ENCODE measurements at places on chromosomes 16 and 17. TPM values are rescaled to one million over a fixed set of nuclear protein-coding genes. Genes with fewer than 3 reads are reported as not detected.

- DNase-seq, result no peak
Observed at GRCh38 chr17:79285973-79286372, 211.3 kb downstream of the ENGASE start.

DNA sequence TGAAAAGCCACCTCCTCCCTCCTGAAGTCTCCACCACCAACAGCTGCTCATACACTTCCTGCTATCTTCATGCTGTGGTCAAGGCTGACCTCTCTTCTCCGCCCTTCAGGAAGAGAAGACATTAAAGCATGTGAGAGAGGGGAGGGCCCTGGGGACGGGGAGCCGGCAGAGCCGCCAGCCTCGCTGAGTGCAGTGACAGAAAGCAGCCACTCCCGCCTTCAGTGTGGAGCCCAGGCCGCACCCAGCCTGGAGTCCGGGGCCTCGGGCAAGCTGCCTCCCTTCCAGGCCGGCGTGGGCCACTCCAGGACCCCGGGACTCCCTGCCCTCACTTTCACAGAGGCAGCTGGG lies 94.7 kb upstream of the TNRC6C start:
- DNase-seq, result peak; percentile 36

GRCh38 chr17:39069114-39069756 lies 82.2 kb downstream of the PLXDC1 start:
- no peak for DNase-seq

DNA sequence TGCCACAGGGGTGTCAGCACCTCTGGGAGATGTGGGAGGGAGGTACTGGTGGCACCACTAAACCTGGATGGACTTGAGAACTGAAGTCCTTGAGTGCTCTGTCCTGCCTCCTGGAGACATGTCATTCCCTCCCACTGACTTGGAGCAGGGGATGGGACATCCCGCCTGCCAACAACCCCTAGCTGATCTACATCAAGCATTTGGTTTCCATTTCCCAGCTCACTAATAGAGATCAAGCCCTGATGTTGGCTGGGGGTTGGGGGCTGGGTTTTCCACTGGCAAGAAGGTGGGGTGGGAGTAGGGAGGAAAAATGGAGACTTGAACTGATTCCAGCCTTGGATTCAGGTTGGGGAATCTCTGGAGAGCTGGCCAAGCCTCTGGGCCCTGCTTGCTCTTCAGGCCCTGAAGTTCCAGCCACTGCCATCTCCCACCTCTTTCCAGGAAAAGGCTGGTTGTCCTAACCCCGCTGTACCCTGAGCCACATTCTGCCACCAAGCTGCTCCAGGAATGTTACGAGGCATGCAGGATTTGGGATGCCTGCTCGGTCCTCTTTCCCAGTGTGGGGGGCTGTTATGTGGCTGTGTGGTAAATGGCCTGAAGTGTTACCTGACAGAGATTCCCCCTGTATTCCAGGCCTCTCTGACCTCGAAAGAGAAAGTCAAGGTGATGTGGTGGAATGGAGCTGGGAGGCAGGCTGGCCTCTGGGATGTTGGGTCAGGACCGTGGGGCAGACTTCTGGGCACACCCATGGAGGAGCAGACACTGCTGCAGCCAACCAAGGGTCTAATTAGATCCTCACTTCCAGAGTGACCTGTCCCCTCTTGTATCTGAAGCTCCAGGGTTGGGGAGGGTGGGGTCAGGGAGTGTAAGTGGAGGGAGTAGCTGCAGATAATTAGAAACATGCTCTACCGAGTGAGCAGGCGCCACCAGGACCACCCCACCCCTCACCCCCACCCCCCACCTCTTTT lies 16.7 kb downstream of the IGFBP4 start:
- DNase-seq, result no peak

Gene GSE1
- total RNA-seq, result 212 TPM

Gene TPSAB1
- 12.5 TPM for total RNA-seq

Gene CCDC154
- 1.5 TPM for total RNA-seq

All from ovary (tissue), 10 donors.